ENCODE measurements at places on chromosomes 16 and 17.
A peak's percentile ranks its signal among the peaks of the same experiment; 100 is the strongest.

DNA sequence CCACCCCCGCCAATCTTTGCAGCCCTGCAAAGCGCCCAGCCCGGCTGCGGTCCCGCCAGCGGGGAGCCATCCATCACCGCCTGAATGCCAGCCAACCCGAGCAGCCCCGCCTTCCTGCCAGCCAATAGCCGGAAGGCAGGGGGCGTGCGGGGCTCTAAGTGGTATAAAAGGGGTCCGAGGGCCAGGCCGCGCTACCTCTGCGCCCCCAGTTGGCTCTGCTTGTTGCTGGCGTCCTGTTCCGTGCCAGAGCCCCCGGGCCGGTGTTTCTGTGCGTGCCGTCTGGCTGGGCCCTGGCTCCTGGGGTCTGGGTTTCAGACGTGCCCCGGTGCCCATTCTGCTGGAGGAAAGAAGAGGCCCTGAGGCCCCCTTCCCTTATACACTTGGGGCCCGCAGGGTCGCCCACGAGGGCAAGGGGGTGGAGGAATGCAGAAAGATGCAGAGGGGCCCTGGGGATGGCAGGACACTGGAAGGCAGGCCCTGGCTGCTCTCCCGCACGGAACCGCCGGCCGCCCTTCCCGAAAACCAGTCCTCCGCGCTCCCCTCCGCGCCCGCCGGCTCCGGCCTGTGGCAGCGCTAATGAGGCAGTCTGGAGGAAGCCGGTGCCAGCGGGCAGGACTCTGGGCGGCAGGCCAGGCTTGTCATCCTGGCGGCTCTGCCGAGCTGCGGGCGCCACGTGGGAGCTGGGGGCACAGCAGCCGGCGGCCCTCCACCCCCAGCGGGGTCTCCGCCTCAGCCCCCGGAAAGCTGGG, 14.0 kb downstream of the COPZ2 start:
- no peak overlapping the region for H3K27ac ChIP-seq
- no peaks in the 10 kb centered on the region for H3K36me3 ChIP-seq
- DNase-seq, result peak; percentile 85
- peaks cover 31% of the 10 kb centered on the region for H3K4me1 ChIP-seq
- H3K27me3 ChIP-seq, result no peaks in the 10 kb centered on the region
- H3K4me3 ChIP-seq, result peak overlapping the region; percentile 39

DNA sequence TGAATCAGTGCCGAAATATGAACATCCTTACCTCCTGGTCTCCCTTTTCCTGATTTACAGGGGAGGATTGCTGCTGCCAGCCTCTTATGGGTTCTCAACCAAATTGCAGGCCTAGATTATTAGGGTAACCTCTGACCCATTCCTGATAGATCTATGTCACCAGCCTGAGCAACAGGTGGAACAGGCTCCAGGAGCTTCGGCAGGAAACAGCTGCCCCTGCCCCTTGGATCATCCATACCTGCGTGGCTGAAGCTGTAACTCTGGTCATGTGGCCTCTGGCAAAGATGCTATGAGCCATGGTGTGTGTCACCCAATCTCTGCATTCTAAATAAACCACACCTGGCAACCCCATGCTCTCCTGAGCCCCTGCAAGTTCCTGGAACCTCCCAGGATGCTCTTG, 18.4 kb upstream of the RBBP6 start:
- no peaks in the 10 kb centered on the region for H3K27me3 ChIP-seq
- DNase-seq, result no peak
- H3K4me3 ChIP-seq, result no peak overlapping the region
- no peak overlapping the region for H3K27ac ChIP-seq

- H3K27me3 ChIP-seq, result no peaks in the 10 kb centered on the region
- H3K27ac ChIP-seq, result no peak overlapping the region
- H3K4me3 ChIP-seq, result no peak overlapping the region
- DNase-seq, result no peak
- no peaks in the 10 kb centered on the region for H3K36me3 ChIP-seq
These were observed 23.1 kb upstream of the TMEM97 start for GRCh38 chr17:28295677-28296578.

- no peaks in the 10 kb centered on the region for H3K27me3 ChIP-seq
- no peaks in the 10 kb centered on the region for H3K36me3 ChIP-seq
- DNase-seq, result no peak
- H3K27ac ChIP-seq, result no peak overlapping the region
- H3K4me3 ChIP-seq, result no peak overlapping the region
These were observed 17.0 kb downstream of the DUSP14 start for GRCh38 chr17:37506678-37507077.

DNA sequence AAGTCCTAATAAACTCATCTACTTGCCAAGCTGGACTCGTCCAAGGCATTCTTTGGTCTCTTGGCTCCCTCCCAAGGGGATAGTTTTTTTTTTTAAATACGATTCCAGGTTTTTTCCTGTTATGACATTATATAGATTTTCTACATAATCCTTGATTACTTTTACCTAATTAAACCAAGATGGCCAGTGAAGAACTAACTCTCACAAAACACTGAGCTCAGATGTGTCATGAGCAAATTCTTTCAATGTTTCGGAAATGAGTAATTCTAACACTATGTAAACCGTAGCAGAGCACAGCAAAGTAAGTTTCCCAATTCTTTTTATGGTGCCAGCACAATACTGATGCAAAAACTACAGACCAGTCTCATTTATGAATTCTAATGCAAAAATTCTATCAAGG, 1.8 kb downstream of the ZNF23 start:
- DNase-seq, result no peak
- no peaks in the 10 kb centered on the region for H3K36me3 ChIP-seq
- H3K4me3 ChIP-seq, result no peak overlapping the region
- H3K27ac ChIP-seq, result no peak overlapping the region

GRCh38 chr17:17235212-17236174, 1.5 kb downstream of the FLCN start:
- peak overlapping the region; percentile 99 for H3K27ac ChIP-seq
- H3K4me1 ChIP-seq, result peaks cover 31% of the 10 kb centered on the region
- no peaks in the 10 kb centered on the region for H3K27me3 ChIP-seq
- DNase-seq, result peak; percentile 48
- no peaks in the 10 kb centered on the region for H3K36me3 ChIP-seq
- H3K4me3 ChIP-seq, result peak overlapping the region; percentile 100

DNA sequence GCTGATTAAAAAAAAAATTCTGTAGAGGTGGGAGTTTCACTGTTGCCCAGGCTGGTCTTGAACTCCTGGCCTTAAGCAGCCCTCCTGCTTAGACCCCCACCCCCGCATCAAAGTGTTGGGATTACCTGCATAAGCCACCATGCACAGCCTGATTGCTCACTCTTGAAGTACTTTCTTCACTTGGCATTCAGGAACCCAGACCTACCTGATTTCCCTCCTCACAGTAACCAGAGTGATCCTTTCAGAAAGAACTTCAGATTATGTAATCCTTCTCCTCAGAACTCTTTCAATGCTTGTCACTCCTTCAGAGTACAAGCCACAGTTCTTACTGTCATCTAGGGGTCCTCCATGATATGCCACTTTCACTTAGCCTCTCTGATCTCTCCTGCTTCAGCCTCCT, 1.4 kb downstream of the EFCAB13 start:
- no peaks in the 10 kb centered on the region for H3K4me1 ChIP-seq
- H3K36me3 ChIP-seq, result no peaks in the 10 kb centered on the region
- DNase-seq, result no peak

- H3K36me3 ChIP-seq, result no peaks in the 10 kb centered on the region
- no peaks in the 10 kb centered on the region for H3K4me1 ChIP-seq
- H3K27me3 ChIP-seq, result no peaks in the 10 kb centered on the region
- no peak overlapping the region for H3K27ac ChIP-seq
- DNase-seq, result no peak
- H3K4me3 ChIP-seq, result no peak overlapping the region
These were observed 82.6 kb downstream of the CACNG1 start for GRCh38 chr17:67126983-67127382.

DNA sequence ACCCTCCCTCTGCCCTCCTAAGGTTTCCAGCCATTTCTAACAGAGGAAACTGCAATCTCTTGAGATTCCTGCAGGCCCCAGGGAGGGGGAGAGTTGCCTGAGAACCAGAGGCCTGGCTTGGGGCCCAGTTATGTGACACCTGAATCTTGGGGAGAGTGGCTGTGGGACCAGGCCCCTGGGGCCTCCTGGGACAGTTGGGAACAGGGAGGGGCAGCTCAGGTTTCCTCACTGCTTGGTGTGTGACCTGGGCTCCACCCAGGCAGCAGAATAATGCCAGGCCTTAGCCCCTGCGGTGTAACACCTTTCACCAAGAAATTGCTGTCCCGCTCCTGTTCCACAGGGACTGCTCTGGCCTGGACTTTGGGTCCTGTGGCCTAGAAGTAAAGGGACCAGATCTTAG, 44.3 kb upstream of the CRHR1 start:
- H3K36me3 ChIP-seq, result no peaks in the 10 kb centered on the region
- H3K4me1 ChIP-seq, result no peaks in the 10 kb centered on the region
- no peak overlapping the region for H3K27ac ChIP-seq
- no peaks in the 10 kb centered on the region for H3K27me3 ChIP-seq
- no peak overlapping the region for H3K4me3 ChIP-seq
- DNase-seq, result no peak

- peak overlapping the region; percentile 39 for H3K27ac ChIP-seq
- DNase-seq, result peak; percentile 90
- peaks cover 17% of the 10 kb centered on the region for H3K4me1 ChIP-seq
- no peaks in the 10 kb centered on the region for H3K27me3 ChIP-seq
- no peak overlapping the region for H3K4me3 ChIP-seq
These were observed 6.8 kb upstream of the WBP2 start for GRCh38 chr17:75861927-75862317.

- no peaks in the 10 kb centered on the region for H3K27me3 ChIP-seq
- no peaks in the 10 kb centered on the region for H3K4me1 ChIP-seq
- H3K27ac ChIP-seq, result no peak overlapping the region
- H3K4me3 ChIP-seq, result no peak overlapping the region
- no peaks in the 10 kb centered on the region for H3K36me3 ChIP-seq
These were observed 144.0 kb upstream of the CHMP6 start for GRCh38 chr17:80847496-80848230.

DNA sequence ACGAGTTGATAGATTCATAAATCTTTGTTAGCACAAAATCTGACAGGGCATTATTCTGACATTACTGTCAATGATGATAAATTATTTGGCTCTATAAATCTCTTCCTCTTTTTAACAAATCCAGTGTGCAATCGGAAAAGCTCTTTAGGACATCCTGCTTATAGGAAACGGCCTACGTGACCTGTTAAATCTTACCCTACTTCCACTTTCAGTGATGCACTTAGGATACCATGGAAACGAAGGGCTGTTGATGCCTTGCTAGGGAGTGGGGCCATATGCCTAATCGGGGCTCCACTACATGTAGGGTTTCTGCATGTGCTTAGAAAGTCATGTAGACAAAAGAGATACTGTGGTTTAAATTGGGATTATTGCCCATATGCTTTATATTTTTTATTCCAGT, 27.2 kb downstream of the ZNF594 start:
- no peak for DNase-seq
- no peaks in the 10 kb centered on the region for H3K36me3 ChIP-seq
- H3K27me3 ChIP-seq, result no peaks in the 10 kb centered on the region
- H3K4me1 ChIP-seq, result no peaks in the 10 kb centered on the region

- H3K4me1 ChIP-seq, result no peaks in the 10 kb centered on the region
- no peak overlapping the region for H3K4me3 ChIP-seq
- no peaks in the 10 kb centered on the region for H3K27me3 ChIP-seq
- no peak overlapping the region for H3K27ac ChIP-seq
These were observed 8.4 kb downstream of the HOXB4 start for GRCh38 chr17:48569674-48570324.

DNA sequence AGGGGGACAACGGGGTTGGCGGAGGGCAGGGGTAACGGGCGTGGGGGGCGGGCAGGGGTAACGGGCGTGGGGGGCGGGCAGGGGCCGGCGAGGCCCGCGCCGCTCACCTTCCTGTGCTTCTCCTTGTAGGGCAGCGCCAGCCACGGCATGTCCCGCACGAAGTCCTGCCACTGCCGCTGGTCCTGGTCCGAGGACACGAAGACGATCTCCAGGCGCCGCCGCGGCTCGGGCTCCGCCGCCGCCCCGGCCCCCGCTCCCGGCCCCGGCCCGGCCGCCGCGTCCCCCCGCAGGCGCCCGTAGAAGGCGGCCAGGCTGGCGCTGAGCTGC, 401 bp downstream of the NXN start:
- H3K4me1 ChIP-seq, result peaks cover 13% of the 10 kb centered on the region
- peak overlapping the region; percentile 41 for H3K27ac ChIP-seq
- no peaks in the 10 kb centered on the region for H3K27me3 ChIP-seq

GRCh38 chr16:87150262-87150661, 166.9 kb downstream of the C16orf95 start:
- no peak overlapping the region for H3K27ac ChIP-seq
- no peaks in the 10 kb centered on the region for H3K36me3 ChIP-seq
- DNase-seq, result no peak
- no peaks in the 10 kb centered on the region for H3K4me1 ChIP-seq

DNA sequence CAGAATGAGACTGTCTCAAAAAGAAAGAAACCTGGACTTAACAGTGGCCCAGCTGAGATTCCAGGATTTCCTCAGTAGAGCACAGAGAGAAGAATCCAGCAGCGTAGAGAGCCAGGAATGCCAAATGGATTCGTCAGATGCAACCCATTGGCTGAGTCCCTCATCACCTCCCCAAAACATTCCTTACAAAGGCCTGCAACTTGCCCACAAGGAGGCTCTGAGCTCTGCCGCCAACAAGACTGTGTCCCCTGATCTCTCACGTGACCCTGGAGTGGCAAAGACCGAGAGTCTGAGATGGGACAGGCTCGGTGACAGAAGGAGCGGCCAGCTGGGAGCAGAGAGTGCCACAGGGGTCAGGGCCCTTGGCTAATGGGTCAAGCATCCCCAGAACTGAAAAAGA, 6.9 kb upstream of the CHMP6 start:
- H3K4me3 ChIP-seq, result no peak overlapping the region
- no peak for DNase-seq
- H3K4me1 ChIP-seq, result peaks cover 31% of the 10 kb centered on the region
- no peak overlapping the region for H3K27ac ChIP-seq
- no peaks in the 10 kb centered on the region for H3K36me3 ChIP-seq

GRCh38 chr16:832652-833336, 32.3 kb upstream of the GNG13 start:
- DNase-seq, result no peak
- H3K36me3 ChIP-seq, result no peaks in the 10 kb centered on the region
- H3K4me3 ChIP-seq, result no peak overlapping the region
- no peak overlapping the region for H3K27ac ChIP-seq

DNA sequence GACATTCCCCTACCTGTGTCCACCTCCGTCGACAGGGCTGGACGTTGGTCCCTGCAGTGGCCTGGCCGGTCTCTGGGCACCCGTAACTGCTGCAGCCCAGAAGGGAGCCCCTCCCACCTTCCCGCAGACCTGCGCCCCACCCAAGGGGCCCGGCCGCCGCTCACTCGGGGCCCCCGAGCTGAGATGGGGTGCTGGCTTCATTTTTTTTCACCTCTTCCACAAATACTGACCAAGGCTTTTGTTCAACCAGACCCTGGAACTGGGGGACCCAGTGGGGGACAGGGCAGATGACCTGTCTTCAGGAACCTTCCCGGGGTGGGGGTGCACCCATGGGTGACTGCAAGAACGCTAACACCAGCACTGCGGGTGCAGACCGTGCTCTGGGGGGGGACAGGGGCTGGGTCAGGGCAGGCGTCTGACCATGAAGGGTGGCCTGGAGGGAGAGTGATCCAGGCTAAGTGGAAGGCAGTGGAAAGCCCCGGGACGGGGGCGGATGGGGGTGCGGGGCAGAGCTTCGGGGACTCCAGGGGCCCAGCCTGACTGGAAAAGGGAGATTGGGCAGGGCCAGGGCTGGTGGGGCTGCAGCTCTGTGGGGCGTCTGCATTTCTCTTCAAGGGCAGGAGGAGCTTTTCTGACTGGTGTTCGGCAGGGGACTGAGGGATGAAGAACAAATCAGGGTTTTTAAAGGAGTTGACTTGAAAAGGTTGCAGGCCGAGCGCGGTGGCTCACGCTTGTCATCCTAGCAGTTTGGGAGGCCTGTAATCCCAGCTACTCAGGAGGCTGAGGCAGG, 42.3 kb downstream of the SLC7A5 start:
- DNase-seq, result no peak
- H3K36me3 ChIP-seq, result no peaks in the 10 kb centered on the region
- no peaks in the 10 kb centered on the region for H3K4me1 ChIP-seq
- H3K27ac ChIP-seq, result no peak overlapping the region
- H3K4me3 ChIP-seq, result no peak overlapping the region
